Stimulated activated CD4-positive, alpha-beta T cell treated with anti-CD3 and anti-CD28 coated beads, TNF-alpha, amount 100 ng/mL, for 4 hours (primary cell): ENCODE measurements at places on chromosomes 6 and 20.

- no peak for DNase-seq
These were observed 181.1 kb upstream of the TENT5A start for GRCh38 chr6:81933608-81934051.

- DNase-seq = no peak
These were observed 4.0 kb downstream of the CD40 start for GRCh38 chr20:46122071-46122470.

DNA sequence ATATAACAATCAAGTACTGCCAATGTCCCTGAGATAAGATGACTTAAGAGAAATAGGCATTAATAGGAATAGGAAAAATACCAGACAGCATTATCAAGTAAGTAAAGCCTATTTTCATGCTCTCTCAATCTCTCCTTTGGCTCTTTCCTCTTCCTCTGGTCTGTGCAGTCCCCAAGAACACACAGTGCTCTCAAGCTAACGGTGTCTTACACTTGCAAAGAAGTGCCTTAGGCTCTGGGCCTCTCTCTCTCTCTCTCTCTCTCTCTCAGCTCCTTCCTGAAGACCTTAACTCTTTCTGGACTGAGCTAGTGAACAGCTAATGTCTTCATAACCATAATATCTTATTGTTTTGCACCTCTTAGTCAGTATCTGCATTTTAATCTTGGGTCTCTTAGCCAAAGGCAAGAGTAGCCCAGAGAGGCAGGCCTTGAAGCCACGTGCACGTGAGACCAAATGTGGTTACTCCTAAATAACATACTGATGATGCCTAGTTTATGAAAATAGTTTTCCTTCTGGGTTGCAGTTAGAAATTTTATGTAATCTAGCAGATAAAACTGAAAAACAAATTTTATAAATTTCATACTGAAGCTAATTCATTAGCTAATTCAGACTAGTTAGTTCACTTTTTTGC is 70.8 kb downstream of the TPD52L1 start:
- DNase-seq = no peak

DNA sequence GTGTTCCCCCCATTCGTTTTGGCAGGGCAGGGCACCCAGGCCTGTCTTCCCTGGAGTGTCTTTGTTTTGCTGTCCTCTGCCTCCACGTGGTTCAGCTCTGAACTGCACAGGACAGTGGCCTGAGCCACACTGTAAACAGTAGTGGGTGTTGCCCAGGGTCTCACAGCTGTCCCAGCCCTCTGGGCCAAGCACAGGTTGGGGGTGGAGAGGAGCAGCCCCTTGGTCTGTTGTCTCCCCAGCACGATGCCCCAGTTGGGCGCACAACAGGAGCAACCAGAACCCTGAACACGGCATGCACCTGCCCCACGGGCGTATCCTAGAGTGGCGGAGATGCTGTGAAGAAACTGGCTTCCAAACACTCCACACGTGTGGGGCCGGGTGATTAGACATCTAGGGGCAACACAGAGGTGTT is 14.4 kb downstream of the CCDC167 start:
- no peak for DNase-seq

DNA sequence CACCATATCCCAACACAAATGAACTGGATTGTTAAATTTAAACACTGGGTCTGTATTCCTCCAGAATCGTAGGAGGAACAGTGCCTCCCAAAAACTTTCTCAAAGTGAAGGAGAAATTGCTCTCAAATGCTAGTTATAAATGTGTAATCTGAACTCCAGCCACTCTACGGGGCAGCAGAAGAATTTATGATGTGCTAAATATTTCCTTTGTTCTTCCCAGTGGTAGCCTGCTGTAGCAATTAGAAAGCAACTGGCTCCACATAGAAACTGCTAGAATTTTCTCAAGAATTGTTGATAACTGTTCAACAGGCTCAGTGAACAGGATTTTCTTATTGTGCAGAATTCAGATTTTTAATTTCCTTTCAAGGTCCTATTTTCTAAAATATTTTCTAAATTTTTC is 49.8 kb upstream of the EYA4 start:
- no peak for DNase-seq

DNA sequence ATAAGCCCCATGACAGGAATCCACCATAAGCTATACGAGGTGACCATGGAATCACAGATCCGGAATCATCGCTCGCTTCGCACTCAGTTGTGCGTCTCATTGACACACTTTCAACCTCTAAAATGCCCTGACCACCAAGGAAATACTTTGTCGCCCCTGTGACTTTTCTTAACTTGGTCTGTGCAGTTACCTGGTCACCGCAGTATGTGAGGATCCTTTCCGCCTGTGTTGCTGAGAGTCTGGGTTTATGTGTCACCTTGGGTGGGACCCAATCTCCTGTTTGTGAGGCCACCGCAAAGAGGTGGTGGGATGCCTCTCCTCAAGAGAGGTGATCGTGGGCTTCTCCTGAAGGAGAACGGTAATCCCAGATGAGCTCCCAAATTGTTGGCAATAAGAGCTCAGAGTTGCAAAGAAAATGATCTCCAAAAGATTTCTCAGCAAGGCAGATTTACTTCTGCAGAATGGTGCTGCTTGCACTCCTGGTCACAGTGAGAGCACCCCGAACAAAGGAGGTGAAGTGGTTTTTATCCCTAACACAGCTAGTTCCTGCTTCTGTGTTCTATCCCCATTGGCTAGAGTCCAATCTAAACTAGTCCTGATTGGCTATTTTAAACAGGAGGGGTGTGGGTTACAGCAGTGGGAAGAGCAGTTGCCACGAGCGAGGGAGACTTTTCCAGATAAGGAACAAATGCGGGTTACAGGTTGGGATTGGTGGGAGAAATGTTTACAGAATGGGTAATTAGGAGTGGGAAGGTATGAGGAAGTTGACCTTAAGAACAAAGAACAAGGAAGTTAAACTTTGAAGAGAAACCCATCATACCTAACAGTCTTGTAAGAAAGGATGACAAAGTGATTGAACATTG is 9.1 kb upstream of the ZNFX1 start:
- DNase-seq = no peak
